ENCODE measurements at places on chromosomes 6 and 20.

DNA sequence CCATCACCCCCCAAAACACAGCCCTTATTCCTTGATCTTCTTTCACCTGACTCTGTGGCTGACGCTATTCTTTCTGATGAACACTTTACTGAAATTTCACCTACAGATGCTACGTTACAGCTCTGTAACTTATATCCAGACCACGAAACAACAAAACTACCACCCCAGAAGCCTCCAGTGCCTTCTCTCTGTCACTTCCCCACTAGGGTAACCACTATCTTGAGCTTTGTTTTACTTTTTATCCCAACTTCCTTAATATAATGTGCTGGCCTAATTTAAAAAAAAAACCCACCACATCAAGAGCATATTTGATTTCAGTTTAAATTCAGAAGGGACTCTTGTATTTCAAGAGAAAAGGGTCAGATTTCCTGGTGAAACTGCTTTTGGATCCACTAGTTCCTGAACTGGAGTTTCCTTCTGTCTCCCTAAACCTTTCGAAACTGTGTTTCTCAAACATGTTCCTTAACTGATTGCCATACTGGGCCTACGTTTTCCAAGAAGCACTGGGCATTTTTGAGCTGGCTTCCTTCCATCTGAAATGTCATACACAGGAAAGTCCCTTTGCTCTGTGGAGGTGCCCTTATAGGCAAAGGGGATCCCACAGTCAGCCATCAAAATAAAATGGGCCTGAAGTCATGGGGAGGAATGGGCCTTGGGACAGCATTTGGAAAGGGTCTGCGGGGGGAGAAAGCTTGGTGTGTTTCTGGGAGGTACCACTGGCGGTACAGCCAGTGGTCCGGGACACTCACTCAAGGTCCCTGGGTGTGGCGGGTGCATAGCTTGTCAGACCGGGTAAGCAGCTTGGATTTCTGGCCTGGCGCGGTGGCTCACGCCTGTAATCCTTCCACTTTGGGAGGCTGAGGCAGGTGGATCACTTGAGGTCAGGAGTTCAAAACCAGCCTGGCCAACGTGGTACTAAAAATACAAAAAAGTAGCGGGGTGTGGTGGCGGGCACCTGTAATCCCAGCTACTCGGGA is 25.8 kb upstream of the RTF2 start:
- no peak for DNase-seq

GRCh38 chr6:118650582-118651281 is 659 bp downstream of the CEP85L start:
- peak; percentile 10 for DNase-seq

GRCh38 chr6:100479179-100480035 is 14.7 kb upstream of the SIM1 start:
- DNase-seq, result no peak

DNA sequence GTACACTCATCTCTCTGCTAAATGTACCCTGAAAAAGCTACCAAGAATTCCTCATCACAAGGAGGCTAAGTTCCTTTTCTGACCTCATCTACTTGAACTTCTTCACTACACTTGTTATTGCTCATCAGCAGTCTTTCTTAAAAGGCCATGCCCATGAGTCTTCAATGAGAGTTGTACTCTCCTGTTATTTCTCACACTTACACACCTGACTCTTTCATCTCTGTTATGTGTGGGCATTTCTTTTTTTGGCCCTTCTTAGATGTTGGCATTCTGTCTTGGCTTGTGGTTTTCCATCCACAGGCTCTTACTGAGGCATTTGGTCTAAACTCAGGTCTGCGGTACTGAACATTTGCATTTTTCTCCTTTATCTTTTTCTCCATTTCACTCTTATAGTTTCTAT is 10.7 kb upstream of the SLC17A1 start:
- peak; percentile 4 for DNase-seq

- no peak for DNase-seq
Observed at GRCh38 chr20:12617076-12617475, 391.7 kb upstream of the SPTLC3 start.

DNA sequence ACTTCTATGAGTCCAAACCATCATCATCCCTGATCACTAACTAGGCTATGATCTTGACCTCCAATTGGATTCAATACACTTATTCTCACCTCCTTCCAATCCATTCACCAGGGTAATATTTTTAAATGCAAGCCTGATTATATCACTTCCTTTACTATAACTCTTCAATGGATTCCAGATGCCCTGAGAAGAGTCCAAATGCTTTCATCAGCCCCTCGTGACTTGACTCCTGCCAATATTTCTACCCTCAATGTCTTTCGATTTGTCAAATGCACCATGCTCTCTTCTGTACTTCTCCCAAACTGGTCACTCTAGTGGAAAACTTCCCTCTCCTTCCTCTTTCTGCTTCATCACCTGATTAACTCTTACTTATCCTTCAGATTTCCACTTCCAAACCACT is 70.8 kb downstream of the CD164 start:
- DNase-seq, result no peak

GRCh38 chr6:120805276-120805675 is 529.0 kb downstream of the TBC1D32 start:
- no peak for DNase-seq

DNA sequence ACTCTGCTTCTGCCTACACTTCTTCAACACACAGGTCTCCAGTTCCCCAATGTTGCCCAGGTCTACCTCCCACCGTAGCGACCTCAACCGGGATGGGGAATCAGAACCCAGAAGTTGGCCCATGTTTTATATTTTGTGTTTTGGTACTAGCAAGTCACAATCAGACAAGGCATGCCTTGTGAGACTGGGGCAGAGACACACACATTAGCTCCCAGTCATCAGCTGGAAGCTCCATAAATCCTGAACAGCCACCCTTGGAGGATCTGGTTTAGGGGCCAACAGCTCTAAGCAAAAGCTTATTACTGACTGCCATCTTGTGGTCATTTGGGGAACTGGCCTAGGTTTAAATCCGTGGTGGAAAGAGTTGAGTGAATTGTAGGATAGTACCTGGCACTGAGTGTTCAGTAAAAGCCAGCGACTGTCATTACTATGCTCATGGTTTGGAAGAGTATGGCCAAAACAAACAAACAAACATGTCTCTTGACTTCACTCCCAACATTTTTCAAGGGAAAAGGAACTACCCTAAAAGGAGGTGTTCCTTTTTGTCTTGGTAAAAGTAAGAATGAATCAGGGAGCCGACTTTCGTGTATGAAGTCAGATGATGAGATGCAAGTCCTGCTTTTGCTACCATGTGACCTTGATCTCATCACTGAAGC is 40.5 kb downstream of the PIM1 start:
- DNase-seq, result peak; percentile 82

- DNase-seq, result no peak
Observed at GRCh38 chr20:23386304-23387117, 24.5 kb downstream of the GZF1 start.

DNA sequence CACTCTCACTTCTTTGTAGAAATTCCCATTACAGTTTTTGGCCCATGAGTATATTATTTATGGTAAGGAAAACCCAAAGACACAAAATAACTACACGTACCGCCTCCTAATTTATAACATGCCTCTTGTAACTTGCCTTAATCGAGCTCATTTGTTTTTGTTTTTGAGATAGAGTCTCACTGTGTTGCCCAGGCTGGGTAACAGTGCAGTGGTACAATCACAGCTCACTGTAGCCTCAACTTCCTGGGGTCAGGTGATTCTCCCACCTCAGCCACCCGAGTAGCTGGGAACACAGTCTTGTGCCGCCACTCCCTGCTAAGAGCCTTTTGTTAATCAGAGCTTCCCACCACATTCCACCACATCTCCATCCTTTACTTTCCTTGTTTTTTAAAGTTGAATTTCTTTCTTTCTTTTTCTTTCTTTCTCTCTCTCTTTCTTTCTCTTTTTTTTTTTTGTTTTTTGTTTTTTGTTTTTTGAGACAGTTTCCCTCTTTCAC is 15.5 kb downstream of the ASIP start:
- DNase-seq, result no peak

GRCh38 chr6:43517505-43518357 is 842 bp downstream of the POLR1C start:
- DNase-seq, result no peak

GRCh38 chr20:44706301-44707017 is 8.7 kb upstream of the CCN5 start:
- no peak for DNase-seq

GRCh38 chr6:44661221-44662008 is 273.9 kb downstream of the CDC5L start:
- no peak for DNase-seq

GRCh38 chr6:64249115-64249514 is 613.5 kb downstream of the PHF3 start:
- DNase-seq, result no peak
